ENCODE measurements at places on chromosomes 6 and 20.

DNA sequence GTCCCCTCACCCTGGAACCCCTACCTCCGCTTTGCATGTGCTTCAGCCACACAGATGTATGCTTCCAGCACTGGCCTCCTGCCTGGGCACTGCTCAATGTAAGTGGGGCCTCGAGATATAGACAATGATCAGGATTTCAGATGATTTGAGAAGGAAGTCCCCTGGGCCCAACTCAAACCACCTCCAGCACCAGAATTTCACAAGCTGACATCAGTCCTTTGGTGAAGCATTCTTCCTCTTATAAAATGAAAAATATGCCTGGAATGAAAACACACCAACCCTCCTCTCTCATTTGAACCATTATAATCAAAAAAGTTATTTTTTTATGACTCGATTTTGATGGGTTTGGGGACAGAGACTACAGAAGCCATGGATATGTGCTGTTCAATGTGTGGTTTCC lies 48.5 kb downstream of the BTBD3 start:
- no peak for DNase-seq

- DNase-seq, result no peak
These were observed 77.1 kb downstream of the GPR63 start for GRCh38 chr6:96760153-96760687.

DNA sequence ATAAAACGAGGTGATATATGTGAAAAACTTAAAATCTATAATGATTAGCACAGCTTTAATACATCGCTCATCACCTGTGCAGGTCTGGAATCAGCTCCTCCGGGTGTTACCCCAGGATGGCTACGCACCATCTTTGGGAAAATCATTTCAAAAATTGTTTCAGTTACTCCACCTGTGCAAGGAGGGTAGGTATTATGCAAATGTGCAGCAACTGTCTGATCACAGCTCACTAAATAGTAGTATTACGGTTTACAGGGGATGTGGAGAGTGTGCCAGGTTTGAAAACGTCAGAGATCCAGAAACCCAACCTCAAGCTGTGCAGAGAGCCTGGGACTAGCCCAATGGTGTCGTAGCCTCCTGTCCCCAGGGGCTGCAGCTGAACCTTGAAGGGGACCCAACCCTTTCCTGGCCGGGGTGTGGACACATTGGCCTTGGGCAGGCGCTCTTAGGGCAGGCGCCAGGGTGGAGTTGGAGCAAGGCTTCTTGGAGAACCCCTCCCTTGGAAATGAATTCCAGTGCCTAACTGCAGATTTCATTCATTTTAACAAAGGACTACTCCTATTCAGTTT lies 24.2 kb upstream of the SGK1 start:
- no peak for DNase-seq

- DNase-seq, result no peak
These were observed 54.1 kb downstream of the BPIFB1 start for GRCh38 chr20:33337119-33337518.

- no peak for DNase-seq
These were observed 166.0 kb downstream of the PDSS2 start for GRCh38 chr6:107293350-107293749.

DNA sequence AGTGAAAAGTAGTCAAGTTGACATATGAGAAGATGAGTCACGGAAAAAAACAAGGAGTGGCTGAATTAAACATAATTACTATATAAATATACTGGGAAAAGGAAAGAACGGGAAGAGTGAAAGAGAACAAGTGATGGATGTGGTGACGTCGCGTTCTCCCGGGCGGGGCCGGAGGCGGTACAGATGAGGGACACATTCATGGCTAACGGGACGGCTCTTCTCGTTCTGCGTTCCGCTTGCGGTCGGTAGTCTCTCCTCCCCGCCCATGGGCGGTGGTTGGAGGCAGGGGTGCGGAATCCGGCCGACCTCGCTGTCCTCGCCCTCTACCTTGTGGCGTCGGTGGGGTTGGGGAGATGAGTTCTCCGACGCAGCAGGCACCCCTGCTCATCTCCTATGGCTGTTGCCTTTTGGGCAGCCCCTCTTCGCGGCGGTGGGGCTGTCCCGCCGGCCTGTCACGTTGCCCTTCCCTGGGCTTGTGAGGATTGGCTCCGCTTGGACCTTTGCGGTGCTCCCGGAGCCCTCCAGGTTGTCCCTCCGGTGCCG lies 22.5 kb downstream of the HLA-G start:
- no peak for DNase-seq

DNA sequence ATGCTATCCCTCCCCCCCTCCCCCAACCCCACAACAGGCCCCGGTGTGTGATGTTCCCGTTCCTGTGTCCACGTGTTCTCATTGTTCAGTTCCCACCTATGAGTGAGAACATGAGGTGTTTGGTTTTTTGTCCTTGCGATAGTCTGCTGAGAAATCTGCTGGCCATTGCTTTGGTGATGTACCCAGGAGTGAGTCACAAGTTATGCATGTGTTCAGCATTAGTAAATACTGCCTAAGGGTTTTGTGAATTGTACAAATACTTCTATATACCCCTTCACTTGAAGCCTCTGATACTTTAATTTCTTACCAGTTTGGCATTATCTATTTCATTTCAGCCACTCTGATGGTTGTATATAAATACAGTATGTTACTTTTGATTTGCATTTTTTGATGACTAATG lies 711.3 kb upstream of the GJE1 start:
- no peak for DNase-seq

All from cortex of kidney (tissue), 1 donor.